ENCODE measurements at places on chromosomes 5 and 9.

DNA sequence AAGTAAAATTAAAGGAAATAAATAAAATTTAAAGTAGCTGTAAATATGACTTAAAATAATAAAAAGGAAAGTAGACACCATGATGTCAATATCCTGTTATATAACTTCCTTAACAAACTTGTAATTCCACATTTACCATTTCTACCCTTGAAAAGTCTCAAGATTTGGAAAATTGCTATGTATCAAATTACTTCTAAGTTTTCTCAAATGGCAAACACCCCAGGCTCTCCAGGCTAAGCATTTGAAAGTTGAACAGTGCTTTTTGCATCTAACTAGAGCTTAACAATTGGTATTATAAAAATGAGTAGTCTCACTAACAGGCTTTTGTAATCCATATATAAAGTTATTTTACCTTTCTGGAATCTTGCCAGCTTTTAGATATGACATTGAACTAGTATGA lies 41.5 kb upstream of the MACIR start:
- no peak for DNase-seq

DNA sequence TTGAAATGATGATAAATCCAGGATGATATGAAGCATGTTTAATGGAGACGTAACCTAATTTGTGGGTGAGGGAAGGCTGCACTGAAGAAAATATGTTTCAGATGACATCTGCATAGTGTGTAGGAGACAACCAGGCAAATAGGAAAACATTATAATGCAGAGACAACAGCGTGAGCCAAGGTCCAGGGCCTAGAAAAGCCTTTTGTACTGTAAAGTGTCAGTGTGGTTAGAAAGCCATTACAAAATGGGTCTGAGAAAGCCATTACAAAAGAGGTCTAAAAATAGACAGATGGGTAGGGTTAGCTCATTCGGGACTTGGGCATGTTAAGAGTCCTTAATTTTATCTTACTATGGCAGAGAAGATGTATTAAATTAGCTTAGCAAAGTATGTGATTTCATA lies 14.9 kb upstream of the GABRG2 start:
- DNase-seq, result no peak

GRCh38 chr9:272251-273213 lies 57.9 kb downstream of the DOCK8 start:
- no peak for DNase-seq

GRCh38 chr9:27866741-27867140 lies 293.5 kb upstream of the C9orf72 start:
- no peak for DNase-seq

- DNase-seq, result no peak
Measured at GRCh38 chr5:118590806-118591205, 397.5 kb downstream of the DTWD2 start.

DNA sequence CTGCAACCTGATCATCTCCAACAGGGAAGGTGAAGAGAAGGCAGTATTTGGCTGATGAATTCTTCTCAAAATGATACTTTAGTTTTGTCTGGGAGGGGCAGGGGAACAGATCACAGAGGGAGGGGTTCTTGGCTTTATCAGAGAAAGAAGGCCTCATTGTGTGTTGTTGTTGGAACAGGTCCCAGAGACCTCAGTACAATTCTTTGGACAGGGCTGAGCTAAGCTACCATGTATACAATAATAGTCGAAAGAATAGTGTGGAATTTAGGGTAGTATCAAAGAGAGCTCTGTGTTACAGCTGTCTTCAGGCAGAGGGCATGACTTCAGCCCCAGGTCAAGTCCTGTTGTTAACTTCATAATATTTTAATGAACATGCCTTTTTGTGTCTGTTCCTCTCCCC lies 39.9 kb downstream of the ARHGAP26 start:
- DNase-seq, result no peak

GRCh38 chr5:181120761-181121160 lies 10.2 kb downstream of the OR2V1 start:
- no peak for DNase-seq

DNA sequence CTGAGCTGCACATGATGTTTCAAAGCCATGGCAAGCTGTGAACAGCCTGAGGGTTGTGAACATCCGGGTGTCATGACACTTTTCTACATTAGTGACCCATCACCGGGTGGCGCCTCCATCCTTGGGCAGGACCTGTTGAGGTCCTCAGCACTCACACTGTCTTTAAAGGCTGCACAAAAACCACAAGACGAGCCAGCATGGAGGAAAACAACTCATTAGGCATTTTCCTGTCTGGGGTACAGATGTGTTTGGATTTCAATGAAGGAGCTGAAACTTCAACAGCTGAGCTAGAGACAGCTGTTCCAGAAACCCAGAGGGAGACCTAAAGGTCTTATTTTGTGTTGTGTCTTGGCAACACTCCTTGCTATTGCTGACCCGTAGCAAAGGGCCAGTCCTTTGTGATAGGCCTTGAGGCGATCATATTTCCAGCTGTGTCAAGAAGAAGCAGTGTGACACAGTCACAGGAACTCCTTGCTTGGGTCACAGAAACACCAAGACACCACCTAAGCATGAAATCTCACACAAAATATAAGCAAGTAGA lies 151.8 kb upstream of the VLDLR start:
- DNase-seq, result peak; percentile 39

GRCh38 chr9:132147839-132148238 lies 14.0 kb upstream of the NTNG2 start:
- no peak for DNase-seq

DNA sequence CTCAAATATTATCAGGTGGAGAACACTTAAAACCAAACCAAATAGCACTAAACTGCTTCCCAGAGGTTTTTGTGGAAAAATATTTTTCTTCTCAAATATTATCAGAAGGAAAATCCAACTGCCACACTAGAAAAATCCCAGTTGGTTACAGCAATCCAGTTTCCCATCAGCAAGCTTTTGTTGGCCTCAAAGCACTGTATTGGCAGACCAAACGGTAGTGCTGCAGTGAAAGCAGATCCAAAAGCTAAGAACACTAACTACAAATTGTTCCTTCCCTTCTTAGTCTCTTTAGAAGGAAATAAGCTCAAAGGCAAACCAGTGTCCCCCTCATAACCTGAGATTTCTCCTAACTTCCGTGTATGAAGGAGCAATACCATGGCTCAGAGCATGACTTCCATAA lies 105.3 kb downstream of the TRIM36 start:
- DNase-seq, result no peak

DNA sequence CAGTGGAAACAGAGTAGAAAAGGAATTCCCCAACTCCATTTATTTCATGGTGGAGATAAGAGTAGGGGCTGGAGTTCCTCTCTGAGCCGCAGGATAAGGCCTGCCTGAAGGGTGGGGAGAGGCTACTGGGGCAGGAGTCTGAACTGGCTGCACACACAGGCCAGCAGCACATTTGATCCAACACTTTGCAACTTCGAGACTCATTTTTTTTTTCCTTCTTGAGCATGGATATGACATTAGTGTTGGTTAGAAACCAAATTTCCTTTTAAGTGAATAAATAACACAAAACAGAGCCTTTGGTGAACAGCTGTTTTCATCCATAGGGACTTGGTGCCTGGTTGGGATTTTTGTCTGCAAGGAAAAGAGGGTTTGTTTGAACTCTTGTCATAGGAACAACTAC lies 76.6 kb downstream of the RALGPS1 start:
- DNase-seq, result no peak

GRCh38 chr9:36101916-36102741 lies 34.4 kb upstream of the GLIPR2 start:
- no peak for DNase-seq

DNA sequence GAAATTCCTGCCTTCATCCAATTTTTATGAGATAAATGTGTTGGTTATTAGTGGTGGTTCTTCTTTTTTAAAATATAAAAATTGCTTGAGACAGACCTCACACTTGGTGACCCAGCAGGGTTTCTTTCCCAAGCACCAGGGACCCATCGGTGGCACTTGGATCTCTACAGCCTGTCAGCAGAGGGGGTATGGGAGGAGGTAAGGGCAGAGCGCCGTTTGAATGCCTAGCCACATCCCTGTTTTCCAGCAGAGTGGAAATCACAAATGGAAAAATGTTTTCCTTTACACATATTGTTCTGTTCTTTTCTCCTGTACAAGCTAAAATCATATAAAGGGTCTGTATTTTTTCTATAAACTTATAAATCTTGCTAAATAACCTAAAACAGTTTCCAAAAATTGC lies 248.0 kb downstream of the NR3C1 start:
- no peak for DNase-seq

- no peak for DNase-seq
Measured at GRCh38 chr9:129252937-129253802, 75.1 kb upstream of the IER5L start.

- DNase-seq, result no peak
Measured at GRCh38 chr5:157362012-157362411, 96.1 kb downstream of the CYFIP2 start.

DNA sequence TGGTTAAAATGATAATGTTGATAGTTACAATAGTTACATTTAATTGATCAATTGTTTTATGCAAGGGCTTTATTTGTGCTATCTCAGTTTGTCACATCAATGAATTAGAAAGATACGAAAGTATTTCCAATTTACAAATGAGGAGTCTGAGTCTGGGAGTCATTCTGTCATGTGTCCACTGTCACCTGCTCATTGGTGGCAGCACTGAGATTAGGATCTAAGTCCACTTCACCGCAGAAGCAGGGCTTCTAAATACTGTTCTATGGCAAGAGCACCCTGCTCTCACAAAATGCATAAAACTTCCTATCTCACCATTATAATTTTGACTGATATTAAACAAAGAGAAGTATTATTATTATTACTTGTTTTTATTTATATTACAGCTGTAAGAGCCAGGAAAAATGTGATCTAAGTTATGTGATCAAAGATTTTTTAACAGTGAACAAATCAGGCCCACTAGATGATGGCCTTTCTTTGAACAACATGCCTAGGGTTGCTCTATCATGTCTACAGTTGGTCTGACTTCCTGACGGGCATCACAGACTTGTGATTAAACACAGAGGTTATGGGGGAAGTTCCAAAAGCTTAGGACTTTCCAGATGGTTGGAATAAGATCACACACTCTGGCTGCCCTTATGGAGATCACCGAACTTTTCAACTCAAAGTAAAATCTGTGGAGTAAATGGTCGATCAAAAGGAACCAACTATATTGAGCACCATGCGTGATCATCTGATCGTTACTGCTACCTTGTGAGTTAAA lies 15.1 kb downstream of the TLR4 start:
- DNase-seq, result no peak

DNA sequence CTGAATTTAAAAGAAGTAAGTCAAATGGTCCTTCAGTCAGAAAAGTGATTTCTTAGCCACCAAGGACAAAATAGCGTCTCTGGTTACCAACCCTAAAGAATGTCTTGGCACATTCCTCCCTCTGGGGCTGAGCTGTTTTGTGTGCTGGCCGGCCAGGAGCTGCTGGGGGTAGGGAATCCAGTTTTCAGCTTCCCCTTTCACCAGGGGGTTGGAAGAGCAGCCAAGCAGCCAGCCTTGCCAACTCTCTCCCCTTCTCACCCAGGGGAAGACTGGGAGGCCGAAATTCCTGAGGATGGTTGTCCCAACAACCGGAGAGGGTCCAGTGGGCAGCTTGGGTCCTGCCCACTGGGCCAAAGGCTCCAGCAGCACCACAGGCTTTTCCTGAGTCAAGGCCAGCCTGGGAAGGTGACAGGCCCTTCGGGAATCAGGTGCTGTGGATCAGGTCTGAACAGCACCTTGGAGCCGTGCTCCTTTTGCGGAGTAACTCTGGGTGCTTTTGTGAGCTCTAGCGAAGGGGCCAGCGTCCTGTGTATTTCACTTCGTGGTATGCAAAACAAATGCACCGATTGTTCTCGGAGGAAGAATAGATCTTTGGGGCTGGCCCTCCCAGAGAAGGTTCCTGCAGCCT lies 4.2 kb downstream of the WWC1 start:
- DNase-seq, result no peak

DNA sequence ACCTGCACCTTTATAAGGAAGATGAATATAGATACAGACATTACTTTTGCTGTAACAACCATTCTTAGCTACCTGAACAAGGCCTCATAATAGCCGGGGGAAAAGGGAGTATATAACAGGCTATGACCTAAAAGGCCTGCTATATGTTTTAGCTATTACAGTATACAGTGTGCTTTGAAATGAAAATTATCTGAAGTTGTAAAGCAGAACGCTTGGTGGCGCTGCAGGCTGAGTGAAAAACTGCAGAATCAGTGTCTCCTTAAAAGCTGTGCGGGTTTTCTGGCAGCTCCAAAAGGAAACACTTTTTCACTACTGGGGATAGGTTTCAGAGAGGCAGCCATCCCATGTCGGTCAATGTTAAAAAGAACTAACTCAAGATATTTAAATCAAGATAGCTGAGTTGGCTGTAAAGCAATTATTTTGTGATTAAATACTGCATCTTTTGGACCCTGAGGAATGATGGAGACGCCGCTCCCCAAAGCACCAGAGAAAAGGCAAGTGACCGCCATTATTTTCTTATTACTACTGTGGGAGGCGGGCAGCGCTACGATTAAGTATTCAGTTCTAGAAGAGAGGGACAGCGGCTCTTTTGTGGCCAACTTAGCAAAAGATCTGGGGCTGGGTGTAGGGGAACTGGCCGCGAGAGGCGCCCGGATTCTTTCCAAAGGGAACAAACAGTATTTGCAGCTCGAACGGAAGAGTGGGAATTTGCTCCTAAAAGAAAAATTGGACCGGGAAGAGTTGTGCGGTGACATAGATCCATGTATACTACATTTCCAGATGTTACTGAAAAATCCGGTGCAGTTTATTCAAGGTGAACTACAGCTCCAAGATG lies 5.9 kb downstream of the PCDHB6 start:
- DNase-seq, result no peak

DNA sequence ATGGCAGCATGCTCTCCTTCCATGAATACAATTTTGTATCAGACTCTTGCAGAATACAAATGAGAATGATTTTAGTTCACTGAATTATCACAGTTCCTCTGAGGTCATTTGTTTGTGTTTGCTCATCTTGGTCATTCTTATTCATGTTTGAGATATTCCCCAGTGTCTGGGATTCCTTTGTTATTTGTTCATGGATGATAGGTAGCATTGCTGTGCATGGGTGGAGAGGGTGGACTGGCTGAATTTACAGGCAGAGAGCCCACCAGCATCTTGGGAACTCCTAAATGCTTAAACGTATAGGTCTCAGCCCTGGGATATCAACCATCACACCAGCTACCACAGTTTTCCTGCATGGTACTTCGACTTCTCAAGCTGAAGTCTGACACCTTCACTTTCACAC lies 459.8 kb downstream of the CCDC171 start:
- no peak for DNase-seq

DNA sequence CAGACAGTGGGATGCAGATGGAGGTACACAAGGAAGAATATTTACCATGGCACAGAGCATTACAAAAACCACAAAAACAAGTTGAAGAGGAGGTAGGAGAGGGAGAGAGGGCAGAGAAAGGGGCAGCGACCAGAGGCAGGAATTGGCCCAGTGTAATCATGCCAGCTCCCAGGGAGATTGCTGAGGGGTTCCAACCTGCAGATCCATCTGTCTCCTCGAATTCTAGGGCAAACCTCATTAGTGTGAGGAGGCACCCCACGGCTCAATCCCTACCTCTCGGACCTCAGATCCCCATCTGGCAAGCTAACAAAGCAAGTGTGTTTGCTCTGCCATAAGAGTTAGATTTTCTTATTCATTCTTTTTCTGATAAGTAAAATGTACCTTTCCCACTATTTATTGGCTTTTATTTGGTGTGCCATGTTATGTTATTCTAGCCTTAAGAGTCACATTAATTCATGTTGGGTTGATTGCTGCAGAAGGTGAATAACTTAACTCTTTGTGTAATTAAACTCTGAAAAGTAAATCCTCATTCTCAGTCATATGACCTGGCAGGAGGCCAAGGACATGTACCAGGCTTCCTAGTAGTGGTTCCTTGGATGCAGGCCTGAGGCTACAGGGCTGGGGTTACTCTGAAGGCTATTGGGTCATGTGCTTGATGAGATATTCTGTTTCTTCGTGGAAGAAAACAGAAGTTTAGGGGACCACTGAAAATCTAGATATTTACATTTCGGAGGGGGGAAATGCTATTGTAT lies 315.2 kb upstream of the ATP10B start:
- DNase-seq, result no peak
